ENCODE measurements at places on chromosomes 4 and X.

- no peak for DNase-seq
These were observed 152.5 kb downstream of the CCNG2 start for GRCh38 chr4:77309496-77309895.

GRCh38 chr4:73573794-73574528, 46.3 kb downstream of the RASSF6 start:
- DNase-seq, result peak; percentile 45

- DNase-seq, result no peak
These were observed 231.8 kb downstream of the ARAP2 start for GRCh38 chr4:36012503-36012902.

DNA sequence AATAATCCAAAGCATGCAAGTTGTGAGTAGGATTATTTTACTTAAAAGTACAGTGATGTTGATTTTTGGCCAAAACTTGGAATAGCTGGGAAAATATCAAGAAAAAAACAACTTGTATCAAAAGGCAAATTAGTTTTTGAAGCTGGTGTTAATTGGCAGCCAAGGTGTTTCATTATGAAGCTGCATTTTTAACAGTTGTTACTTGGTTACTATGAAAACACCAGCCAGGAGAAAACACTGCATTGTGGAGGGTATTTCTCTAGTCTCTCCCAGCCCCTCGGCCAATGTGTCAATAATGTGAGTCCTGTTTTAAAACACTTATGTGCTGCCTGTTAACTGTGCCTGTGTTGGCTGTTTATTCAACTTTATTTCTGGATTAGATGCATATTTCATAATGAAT, 733.4 kb downstream of the ADGRL3 start:
- no peak for DNase-seq

- no peak for DNase-seq
These were observed 54.2 kb upstream of the RASSF6 start for GRCh38 chr4:73674451-73674919.
